ENCODE measurements at places on chromosomes 11 and 22. TPM values are rescaled to one million over a fixed set of nuclear protein-coding genes. Genes with fewer than 3 reads are reported as not detected.

The THOC5 gene
- 57.4 TPM for total RNA-seq

The SEPTIN3 gene
- 0.42 TPM for total RNA-seq

The FXYD6 gene
- total RNA-seq, result 0.99 TPM

The CCDC34 gene
- 2.8 TPM for total RNA-seq

The SLC22A9 gene
- total RNA-seq, result not detected

The C11orf86 gene
- not detected for total RNA-seq

The DLG2 gene
- 1.2 TPM for total RNA-seq

The DEUP1 gene
- not detected for total RNA-seq

The GLB1L2 gene
- 0.21 TPM for total RNA-seq

- H3K4me3 ChIP-seq, result no peak overlapping the region
- no peak overlapping the region for H3K27ac ChIP-seq
- no peaks in the 10 kb centered on the region for H3K36me3 ChIP-seq
- H3K27me3 ChIP-seq, result peaks cover 46% of the 10 kb centered on the region
Observed at GRCh38 chr11:71340086-71340606, 87.8 kb upstream of the SHANK2 start.

GRCh38 chr11:5618807-5619206, 6.0 kb upstream of the TRIM34 start:
- no peak overlapping the region for H3K27ac ChIP-seq
- no peak overlapping the region for H3K4me3 ChIP-seq
- H3K36me3 ChIP-seq, result no peaks in the 10 kb centered on the region
- H3K27me3 ChIP-seq, result no peaks in the 10 kb centered on the region

- DNase-seq, result no peak
- no peak overlapping the region for H3K4me3 ChIP-seq
- peak overlapping the region; percentile 69 for H3K27ac ChIP-seq
- peaks cover 61% of the 10 kb centered on the region for H3K36me3 ChIP-seq
- peaks cover 27% of the 10 kb centered on the region for H3K4me1 ChIP-seq
Observed at GRCh38 chr22:45709060-45709739, 37.6 kb downstream of the ATXN10 start.

- H3K36me3 ChIP-seq, result no peaks in the 10 kb centered on the region
- H3K27me3 ChIP-seq, result no peaks in the 10 kb centered on the region
- H3K4me3 ChIP-seq, result no peak overlapping the region
- no peak for DNase-seq
- H3K4me1 ChIP-seq, result no peaks in the 10 kb centered on the region
Observed at GRCh38 chr11:92506809-92507336, 282.3 kb downstream of the FAT3 start.

DNA sequence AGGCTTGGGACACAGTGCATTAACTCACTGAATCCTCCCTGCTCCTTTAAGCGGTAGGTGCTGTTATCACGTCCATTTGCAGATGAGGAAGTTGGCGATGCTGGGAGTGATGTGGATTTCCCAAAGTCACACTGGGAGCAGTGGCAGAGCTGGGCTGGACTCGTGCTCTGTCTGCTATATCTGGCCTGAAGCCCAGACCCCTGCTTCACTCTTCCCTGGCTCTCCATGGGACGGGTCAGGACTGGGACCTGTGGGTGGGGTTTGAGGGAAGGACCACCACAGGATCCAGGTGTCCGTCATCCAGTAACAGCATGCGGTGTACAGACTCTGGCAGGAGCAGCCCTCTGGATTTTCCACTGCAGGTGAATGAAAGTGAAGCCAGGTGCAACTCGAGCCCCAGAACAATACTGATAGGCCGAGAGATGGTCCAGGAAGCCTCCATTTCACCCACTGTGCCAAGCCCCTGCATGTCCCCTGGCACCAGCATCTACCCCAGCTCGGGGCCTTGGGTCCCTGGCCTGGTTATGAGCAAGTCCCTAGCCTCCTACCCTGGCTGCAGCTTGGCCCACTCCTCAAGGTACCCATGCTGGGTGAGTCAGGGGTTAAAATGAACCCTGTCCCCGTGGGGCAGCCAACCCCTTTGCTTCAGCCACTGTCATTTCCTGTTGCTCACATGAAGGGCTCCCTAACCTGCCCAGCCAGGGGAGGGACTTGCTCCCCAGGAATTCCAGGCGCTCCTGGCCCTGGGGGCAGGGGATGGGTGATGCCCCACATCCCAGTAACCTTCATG, 4.2 kb downstream of the USP2 start:
- no peaks in the 10 kb centered on the region for H3K36me3 ChIP-seq
- no peak overlapping the region for H3K27ac ChIP-seq
- H3K4me3 ChIP-seq, result no peak overlapping the region
- peaks cover 6% of the 10 kb centered on the region for H3K27me3 ChIP-seq
- H3K4me1 ChIP-seq, result peaks cover 8% of the 10 kb centered on the region
- peak; percentile 80 for DNase-seq

- no peaks in the 10 kb centered on the region for H3K27me3 ChIP-seq
- no peaks in the 10 kb centered on the region for H3K36me3 ChIP-seq
- no peak for DNase-seq
- no peak overlapping the region for H3K27ac ChIP-seq
- H3K4me3 ChIP-seq, result no peak overlapping the region
Observed at GRCh38 chr22:39181778-39182177, 29.3 kb upstream of the CBX7 start.

GRCh38 chr11:15754221-15754620, 602.1 kb downstream of the SOX6 start:
- no peaks in the 10 kb centered on the region for H3K4me1 ChIP-seq
- H3K27me3 ChIP-seq, result peaks cover 39% of the 10 kb centered on the region
- no peak overlapping the region for H3K4me3 ChIP-seq
- no peak for DNase-seq

- H3K27me3 ChIP-seq, result no peaks in the 10 kb centered on the region
- H3K27ac ChIP-seq, result no peak overlapping the region
- no peaks in the 10 kb centered on the region for H3K36me3 ChIP-seq
- no peak overlapping the region for H3K4me3 ChIP-seq
Observed at GRCh38 chr11:65516135-65516968, 8.5 kb upstream of the SCYL1 start.

GRCh38 chr11:122647736-122648275, 7.7 kb upstream of the UBASH3B start:
- no peak overlapping the region for H3K4me3 ChIP-seq
- no peaks in the 10 kb centered on the region for H3K27me3 ChIP-seq
- H3K4me1 ChIP-seq, result peaks cover 14% of the 10 kb centered on the region
- H3K27ac ChIP-seq, result no peak overlapping the region

DNA sequence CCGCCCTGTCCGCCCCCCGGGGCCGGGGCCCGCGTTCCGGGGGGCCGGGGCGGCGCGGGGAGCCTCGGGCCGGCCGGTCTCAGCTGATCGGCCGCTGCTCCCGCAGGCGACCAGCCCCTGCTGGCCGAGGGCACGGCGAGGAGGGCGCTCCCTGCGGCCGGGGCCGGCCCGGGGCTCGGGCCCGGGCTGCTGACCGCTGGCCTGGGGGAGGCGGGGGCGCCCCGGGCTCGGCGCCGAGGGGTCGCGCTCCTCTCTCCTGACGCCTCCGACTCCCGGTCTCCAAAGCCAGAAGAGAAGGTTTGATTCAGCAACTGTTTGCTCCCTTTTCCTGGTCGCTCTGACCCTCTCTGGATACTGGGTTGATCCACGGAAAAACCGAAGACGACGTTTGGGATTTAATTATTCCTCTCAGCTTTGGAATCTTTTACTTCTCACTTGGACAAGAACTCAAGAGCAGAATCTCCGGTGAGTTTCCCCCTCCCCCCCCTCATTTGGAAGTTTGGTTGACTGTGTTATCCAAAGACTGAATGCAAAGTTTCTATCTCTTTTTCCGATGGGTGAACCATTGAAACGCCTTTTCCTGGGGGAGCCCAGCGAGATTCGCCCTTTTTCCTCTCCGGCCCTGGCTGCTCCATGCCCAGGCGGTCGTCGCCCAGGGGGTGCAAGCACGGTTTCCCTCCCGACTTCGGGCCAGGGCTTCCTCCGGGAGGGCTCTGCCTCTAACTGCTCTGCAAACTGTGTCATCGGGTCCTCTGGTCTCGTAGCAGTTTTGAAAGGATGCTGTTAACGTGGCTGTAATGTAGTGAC, 725 bp downstream of the KDM2A start:
- H3K27me3 ChIP-seq, result no peaks in the 10 kb centered on the region
- H3K36me3 ChIP-seq, result no peaks in the 10 kb centered on the region

DNA sequence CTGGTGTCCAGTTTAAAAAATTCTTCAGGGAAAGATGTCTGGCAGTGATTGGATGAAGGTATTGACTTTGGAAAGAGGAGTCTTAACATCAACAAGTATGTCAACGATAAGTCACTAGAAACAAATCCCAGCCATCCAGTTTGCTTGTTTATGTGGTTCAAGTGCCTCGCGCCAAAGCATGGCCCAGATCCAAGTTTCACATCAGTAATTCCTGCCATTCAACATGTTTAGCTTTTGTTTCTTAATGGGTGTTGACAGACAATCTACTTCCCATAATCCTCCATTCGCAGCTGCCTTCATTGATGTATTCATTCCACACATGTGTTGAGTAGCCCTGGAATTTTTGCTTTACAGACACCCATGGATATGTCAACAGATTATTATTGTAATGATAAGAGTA, 77.8 kb downstream of the UBASH3B start:
- H3K27ac ChIP-seq, result peak overlapping the region; percentile 68
- no peak overlapping the region for H3K4me3 ChIP-seq
- H3K36me3 ChIP-seq, result no peaks in the 10 kb centered on the region
- no peaks in the 10 kb centered on the region for H3K27me3 ChIP-seq

DNA sequence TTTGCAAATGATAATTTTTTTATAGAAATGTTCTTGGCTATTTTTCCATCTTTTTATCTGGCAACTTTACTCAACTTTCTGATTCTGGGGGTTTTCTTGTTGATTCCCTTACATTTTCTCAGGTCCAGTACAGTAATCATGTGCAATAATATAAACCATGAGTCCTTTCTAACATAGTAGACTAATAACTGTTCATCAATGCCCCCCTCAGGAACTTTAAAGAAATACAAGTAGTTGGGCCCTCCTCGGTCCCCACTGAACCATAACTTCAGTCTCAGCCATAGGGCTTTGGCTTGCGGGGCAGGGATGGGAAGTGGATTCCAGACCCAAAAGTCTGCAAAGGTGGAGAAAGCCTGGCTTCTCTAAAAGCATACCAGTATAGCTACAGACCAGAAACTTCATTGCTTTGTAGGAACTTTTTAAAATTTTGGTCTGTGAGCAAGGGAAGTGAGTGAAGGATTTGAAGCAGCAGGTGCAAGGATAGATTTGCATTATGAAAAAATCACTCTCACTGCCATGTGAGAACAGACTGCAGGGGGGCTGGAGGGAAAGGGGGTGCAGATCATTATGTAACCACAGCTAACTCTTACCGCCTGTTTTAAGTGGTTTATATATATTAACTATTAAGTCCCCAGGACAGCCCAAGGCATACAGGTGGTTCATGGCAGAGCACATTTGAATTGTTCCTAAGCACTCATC, 10.4 kb upstream of the TUB start:
- no peak overlapping the region for H3K27ac ChIP-seq
- no peaks in the 10 kb centered on the region for H3K36me3 ChIP-seq
- DNase-seq, result no peak
- H3K4me1 ChIP-seq, result peaks cover 14% of the 10 kb centered on the region
- H3K27me3 ChIP-seq, result peaks cover 41% of the 10 kb centered on the region

DNA sequence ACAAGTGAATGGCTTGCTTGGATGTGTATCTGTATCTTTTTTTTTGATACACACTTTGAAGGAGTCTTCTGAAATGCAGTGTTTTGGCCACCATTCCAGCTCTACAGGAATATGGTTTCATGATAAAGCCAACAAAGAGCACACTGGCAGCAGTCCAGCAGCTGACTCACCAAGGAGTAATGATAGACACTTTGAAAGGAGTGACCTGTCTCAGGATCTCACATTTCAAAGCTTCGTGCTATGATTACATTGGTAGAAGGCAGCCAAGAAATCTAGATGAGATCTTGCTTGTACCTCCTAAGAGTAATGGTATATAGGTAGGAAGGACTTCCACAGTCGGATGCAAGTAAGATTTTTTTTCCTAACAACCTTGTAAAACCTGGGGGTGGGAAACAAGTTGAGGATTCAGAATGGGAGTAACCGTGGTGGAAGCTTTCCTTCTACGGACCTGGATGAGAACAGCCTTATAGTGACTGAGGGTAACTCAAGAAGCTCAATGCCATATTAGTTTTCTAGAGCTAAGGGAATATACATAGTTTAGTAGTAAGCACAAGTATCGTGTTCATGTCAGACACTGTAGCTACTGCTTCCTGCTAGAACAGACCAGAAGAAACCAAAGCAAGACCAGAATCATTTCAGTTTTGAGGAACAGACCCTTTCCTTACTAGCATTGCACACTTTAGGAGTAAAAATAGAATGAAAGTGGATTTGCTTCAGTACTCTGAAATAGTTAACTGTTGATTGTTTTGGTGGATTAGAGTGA, 25.0 kb downstream of the MTMR3 start:
- no peak overlapping the region for H3K4me3 ChIP-seq
- H3K36me3 ChIP-seq, result no peaks in the 10 kb centered on the region
- no peak for DNase-seq
- H3K27me3 ChIP-seq, result no peaks in the 10 kb centered on the region
- peak overlapping the region; percentile 24 for H3K27ac ChIP-seq
- peaks cover 36% of the 10 kb centered on the region for H3K4me1 ChIP-seq

GRCh38 chr22:30568137-30568805, 6.2 kb downstream of the GAL3ST1 start:
- DNase-seq, result no peak
- H3K27me3 ChIP-seq, result peaks cover 33% of the 10 kb centered on the region
- no peaks in the 10 kb centered on the region for H3K36me3 ChIP-seq
- H3K27ac ChIP-seq, result no peak overlapping the region

DNA sequence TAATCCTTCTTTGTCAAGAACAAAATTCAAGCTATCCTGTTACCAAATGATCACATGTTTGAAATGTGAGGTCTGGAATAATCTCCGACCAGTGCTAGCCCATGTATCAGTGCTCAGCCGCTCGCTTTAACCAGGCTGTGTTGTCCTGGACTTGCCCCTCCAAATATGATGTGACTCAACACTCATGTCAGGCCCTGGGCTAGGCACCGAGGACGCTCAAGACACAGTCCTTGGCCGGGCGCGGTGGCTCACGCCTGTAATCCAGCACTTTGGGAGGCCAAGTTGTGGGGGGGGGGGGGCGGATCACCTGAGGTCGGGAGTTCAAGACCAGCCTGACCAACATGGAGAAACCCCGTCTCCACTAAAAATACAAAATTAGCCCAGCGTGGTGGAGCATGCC, 54.1 kb upstream of the WNT7B start:
- no peak for DNase-seq
- no peak overlapping the region for H3K27ac ChIP-seq
- H3K27me3 ChIP-seq, result no peaks in the 10 kb centered on the region
- no peak overlapping the region for H3K4me3 ChIP-seq
- H3K4me1 ChIP-seq, result peaks cover 49% of the 10 kb centered on the region

GRCh38 chr22:47127441-47127871, 365.0 kb downstream of the TBC1D22A start:
- H3K36me3 ChIP-seq, result peaks cover 3% of the 10 kb centered on the region
- H3K27me3 ChIP-seq, result no peaks in the 10 kb centered on the region
- DNase-seq, result no peak
- H3K4me3 ChIP-seq, result no peak overlapping the region

DNA sequence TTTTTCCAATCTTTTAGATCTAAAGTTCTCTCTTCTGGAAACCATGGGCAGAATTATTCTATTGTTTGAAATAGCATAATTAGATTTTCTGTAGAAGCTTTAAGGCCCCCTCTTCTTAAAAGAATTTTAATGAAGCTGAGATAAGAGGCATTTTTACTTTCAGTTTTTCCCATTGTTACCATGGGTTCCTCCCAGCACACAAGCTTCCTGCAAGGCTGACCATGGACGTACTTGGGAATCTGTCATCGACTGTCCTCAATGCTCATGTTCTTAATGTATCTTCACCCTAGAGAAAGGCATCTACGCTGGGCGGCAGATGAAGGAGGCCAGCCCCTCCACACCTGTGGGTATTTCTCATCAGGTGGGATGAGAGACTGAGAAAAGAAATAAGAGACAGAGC, 11.1 kb downstream of the OR52K2 start:
- H3K27me3 ChIP-seq, result peaks cover 14% of the 10 kb centered on the region
- H3K4me3 ChIP-seq, result no peak overlapping the region
- H3K4me1 ChIP-seq, result peaks cover 2% of the 10 kb centered on the region
- no peak for DNase-seq
- H3K27ac ChIP-seq, result no peak overlapping the region
- H3K36me3 ChIP-seq, result peaks cover 4% of the 10 kb centered on the region
